Adrenal gland (tissue), 19 donors: ENCODE measurements at places on chromosomes 12 and 14. TPM values are rescaled to one million over a fixed set of nuclear protein-coding genes. Genes with fewer than 3 reads are reported as not detected.

The TGFB3 gene
- total RNA-seq, result 50.5 TPM

The MNAT1 gene
- total RNA-seq, result 24.4 TPM

The YBX3 gene
- 294 TPM for total RNA-seq

The JDP2 gene
- total RNA-seq, result 6.8 TPM

The KRT2 gene
- total RNA-seq, result not detected

The RD3L gene
- not detected for total RNA-seq

GRCh38 chr14:75470238-75470797 lies 42.5 kb downstream of the JDP2 start:
- no peak overlapping the region for H3K4me3 ChIP-seq
- peaks cover 46% of the 10 kb centered on the region for H3K36me3 ChIP-seq
- no peaks in the 10 kb centered on the region for H3K27me3 ChIP-seq
- DNase-seq, result no peak
- H3K4me1 ChIP-seq, result no peaks in the 10 kb centered on the region
- H3K27ac ChIP-seq, result no peak overlapping the region

DNA sequence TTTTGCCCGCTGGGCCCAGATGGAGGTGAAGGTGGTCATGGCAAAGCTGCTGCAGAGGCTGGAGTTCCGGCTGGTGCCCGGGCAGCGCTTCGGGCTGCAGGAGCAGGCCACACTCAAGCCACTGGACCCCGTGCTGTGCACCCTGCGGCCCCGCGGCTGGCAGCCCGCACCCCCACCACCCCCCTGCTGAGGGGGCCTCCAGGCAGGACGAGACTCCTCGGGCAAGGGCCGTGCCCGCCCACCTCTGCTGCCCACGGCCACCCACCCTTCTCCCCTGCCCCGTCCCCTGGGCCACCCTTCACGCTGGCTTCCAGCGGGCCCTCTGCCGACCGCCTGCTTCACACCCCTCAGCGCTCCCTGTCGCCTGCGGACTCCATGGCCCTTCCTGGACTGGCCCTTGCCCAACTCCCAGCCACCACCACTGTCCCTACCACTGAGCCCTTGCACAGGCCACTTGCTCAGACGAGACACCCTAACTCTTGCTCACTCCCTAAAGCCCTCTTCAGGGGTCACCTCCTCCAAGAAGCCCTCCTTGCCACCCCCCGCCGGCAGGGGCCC lies 42.5 kb downstream of the CYP46A1 start:
- no peak overlapping the region for H3K4me3 ChIP-seq
- H3K27me3 ChIP-seq, result peaks cover 7% of the 10 kb centered on the region
- no peak overlapping the region for H3K27ac ChIP-seq
- no peak for DNase-seq

- H3K4me1 ChIP-seq, result peaks cover 6% of the 10 kb centered on the region
- H3K27ac ChIP-seq, result peak overlapping the region; percentile 15
- H3K27me3 ChIP-seq, result no peaks in the 10 kb centered on the region
- H3K36me3 ChIP-seq, result no peaks in the 10 kb centered on the region
- H3K4me3 ChIP-seq, result no peak overlapping the region
These were observed 17.8 kb upstream of the GAS2L3 start for GRCh38 chr12:100555722-100556121.

GRCh38 chr12:43337571-43338444 lies 214.2 kb downstream of the ADAMTS20 start:
- no peaks in the 10 kb centered on the region for H3K36me3 ChIP-seq
- H3K27me3 ChIP-seq, result no peaks in the 10 kb centered on the region
- H3K4me1 ChIP-seq, result peaks cover 10% of the 10 kb centered on the region
- H3K4me3 ChIP-seq, result no peak overlapping the region
- no peak overlapping the region for H3K27ac ChIP-seq
- no peak for DNase-seq

DNA sequence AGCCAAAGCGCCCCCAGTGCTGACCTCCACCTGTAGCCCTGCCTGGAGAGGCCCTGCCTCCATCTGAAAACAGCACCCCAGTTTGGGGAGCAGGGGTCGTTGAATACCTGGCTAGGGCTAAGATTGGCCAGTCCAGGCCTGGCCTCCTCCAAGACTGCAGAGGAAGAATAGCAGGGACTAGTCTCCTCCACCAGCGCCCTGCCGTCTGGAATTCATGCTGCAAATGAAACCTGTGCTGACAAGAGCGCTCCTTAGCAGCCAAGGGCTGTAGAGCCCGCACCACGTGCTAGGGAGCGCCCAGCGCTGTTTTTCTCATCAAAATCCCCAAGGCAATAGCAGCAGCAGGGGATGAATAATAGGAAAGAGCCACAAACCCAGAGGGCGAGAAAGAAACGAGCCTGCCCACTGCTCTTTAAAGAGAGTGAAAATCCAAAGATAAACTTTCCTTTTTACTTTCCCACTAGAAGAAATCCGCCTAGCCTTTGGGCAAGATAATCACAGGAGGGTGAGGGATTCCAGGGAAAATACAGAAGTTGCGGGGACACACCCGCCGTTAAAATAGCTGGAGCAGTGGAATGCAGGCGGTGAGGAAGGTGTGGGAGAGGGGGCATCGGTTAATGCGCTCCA lies 3.3 kb downstream of the COL2A1 start:
- H3K36me3 ChIP-seq, result no peaks in the 10 kb centered on the region
- H3K27ac ChIP-seq, result no peak overlapping the region
- H3K4me1 ChIP-seq, result peaks cover 31% of the 10 kb centered on the region
- DNase-seq, result peak; percentile 59
- H3K27me3 ChIP-seq, result peaks cover 46% of the 10 kb centered on the region

DNA sequence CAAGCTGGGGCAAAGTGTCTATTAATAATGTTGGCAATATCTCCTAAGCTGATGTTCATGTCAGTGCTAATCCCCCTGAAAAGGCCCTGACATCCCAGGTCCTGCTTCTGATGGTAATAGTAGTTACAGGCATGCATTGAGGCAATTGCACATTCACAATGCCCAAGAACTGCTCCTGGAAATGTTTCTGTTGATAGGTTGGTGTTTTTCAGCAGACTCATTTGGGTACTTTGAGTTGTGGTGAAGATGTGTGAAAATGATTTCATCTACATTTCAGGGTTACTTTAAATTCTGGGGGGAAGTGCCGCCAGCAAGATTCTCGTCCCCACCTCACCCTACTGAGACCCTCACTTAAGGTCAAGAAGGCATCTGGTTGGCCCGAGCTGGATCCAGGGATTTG lies 92.9 kb downstream of the BBS10 start:
- no peak overlapping the region for H3K4me3 ChIP-seq
- no peaks in the 10 kb centered on the region for H3K27me3 ChIP-seq
- DNase-seq, result no peak
- H3K27ac ChIP-seq, result no peak overlapping the region

DNA sequence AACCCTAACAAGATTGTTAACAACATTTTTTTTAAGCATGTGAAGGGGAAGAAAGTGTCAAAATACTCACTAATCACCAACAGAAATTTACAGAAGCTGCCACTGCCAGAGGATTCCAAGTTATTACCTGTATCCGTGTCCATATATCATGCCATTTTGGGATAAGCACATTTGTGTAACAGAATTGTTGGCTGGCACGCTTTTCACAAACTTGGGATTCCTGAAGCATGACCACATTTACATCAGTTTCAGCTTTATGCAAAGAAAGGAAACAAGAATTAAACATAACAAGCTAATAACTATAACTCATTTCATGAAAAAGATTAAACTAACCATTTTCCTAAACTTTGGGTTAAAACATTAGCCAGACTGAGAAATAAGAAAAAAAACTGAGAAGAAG lies 5.9 kb downstream of the NEMP1 start:
- peaks cover 10% of the 10 kb centered on the region for H3K4me1 ChIP-seq
- no peak overlapping the region for H3K4me3 ChIP-seq
- no peak overlapping the region for H3K27ac ChIP-seq
- no peak for DNase-seq

DNA sequence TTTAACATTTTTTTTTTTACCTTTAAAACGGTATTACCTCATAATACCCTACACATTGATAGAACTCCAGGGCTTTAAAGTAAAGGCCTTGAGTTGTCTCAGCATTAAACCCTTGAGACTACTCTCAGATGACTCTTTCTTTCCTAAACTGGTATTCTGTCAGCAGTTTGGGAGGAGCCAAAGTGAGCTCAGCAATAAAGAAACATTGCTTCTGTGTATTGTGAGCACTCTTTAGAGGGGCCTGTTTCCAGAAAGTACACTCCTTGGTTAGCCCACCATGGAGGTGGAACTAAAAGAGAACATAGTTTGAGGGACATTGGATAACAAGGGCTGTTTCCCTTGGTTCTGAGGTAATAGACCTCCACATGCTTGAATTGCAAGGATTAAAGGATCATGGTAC lies 20.4 kb downstream of the MAP3K12 start:
- DNase-seq, result no peak
- peaks cover under 1% of the 10 kb centered on the region for H3K4me1 ChIP-seq
- no peak overlapping the region for H3K4me3 ChIP-seq
- no peaks in the 10 kb centered on the region for H3K36me3 ChIP-seq

DNA sequence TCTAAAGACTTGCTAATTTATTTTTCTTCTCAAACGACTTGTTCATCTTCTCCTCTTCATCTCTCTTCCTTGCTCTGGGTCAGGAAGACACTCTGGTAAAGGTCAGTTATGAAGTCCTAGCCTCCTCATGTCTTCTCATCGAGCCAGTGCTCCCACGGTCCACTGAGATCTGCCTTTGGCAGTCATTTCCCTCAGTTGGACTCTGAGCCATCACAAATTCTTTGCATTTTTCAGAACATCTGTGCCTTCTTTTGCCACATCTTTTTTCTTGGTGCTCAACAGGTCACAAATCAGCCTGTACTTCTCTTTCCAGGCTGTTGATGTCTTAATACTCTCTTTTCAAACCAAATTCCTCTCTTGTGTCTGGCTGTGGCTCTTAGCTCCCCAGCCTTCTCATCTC lies 49.7 kb downstream of the IGF1 start:
- no peak overlapping the region for H3K27ac ChIP-seq
- no peaks in the 10 kb centered on the region for H3K4me1 ChIP-seq
- H3K27me3 ChIP-seq, result no peaks in the 10 kb centered on the region
- no peak overlapping the region for H3K4me3 ChIP-seq

DNA sequence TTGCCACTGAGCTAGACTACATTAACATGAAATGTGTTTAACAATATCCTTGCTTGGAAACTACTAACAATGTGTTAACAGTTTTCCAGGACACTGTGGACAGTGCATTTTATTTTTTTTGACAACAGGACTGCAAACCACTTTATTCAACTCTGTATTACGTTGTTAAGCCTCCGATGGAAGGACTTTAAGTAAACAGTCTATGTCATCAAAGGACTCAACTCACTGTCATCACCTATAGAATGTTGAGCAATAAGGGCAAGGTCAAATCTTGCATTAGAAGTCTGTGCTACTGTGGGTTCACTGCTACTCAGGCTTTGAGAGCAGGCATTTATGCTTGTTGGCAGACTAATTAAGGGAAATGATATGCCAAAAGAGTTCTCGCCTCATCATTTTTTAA lies 483.7 kb downstream of the FLRT2 start:
- no peak overlapping the region for H3K27ac ChIP-seq
- no peaks in the 10 kb centered on the region for H3K4me1 ChIP-seq
- H3K36me3 ChIP-seq, result no peaks in the 10 kb centered on the region

- H3K27ac ChIP-seq, result no peak overlapping the region
- no peak for DNase-seq
- no peaks in the 10 kb centered on the region for H3K4me1 ChIP-seq
- no peak overlapping the region for H3K4me3 ChIP-seq
- H3K36me3 ChIP-seq, result no peaks in the 10 kb centered on the region
These were observed 13.6 kb upstream of the AQP2 start for GRCh38 chr12:49936925-49937324.
